ENCODE measurements at places on chromosomes 1 and 21.

GRCh38 chr1:26059906-26060305 lies 7.5 kb downstream of the TRIM63 start:
- no peak for DNase-seq

DNA sequence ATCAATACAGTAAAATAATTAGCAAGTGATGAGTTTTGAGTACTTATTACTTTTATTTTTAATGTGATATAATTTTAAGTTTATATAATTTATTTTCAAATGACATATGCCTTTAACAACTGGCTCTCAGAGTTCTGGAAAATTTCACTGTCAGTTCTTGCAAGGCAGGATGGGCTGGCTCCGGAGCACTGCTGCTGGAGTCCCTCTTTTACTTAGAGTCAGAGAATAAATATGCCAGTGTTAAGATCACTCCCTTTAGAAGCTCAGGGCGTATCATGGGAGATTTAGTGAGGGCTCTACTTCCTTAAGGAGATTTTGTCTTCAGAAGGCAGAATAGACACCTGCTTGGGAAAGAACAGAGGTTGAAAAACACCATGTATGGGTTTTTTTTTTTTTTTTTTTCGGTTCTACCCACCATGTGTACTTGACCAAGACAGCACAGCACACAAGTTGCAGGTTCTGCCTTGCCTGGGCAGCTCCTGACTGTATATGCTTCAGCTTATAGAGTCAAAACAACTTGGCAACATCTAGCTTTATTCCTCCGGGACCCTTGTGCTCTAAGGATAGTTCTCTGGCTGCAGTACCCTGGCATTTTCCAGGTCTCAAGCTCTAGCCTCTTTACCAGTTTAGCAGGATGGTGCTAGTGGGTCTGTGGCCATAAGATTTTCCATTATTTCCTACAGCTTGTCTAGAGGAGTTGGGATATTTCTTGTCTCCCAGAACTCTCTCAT lies 29.7 kb upstream of the FMOD start:
- no peak for DNase-seq

DNA sequence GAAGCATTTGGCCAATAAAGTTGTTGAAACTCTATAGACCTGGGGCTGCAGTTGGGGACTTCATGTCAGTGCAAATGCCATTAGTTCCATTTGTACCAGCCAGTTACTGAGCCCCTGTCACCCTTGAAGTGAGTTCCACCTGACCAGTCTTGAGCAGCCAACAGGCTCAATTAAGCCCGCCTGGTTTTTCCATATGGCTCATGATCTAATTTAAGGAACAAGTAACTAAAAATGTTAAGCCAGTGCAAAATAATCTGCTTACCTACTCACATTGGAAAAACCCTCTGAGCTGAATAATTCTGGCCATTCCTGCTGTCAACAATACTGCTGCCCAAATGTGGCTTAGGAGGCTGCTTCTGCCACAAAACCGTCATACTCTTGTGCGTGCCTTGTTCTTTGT lies 21.6 kb downstream of the NSUN4 start:
- no peak for DNase-seq

GRCh38 chr1:28537457-28538199 lies 15.3 kb upstream of the TRNAU1AP start:
- DNase-seq = no peak

GRCh38 chr1:106747791-106748190 lies 308.7 kb upstream of the PRMT6 start:
- no peak for DNase-seq

DNA sequence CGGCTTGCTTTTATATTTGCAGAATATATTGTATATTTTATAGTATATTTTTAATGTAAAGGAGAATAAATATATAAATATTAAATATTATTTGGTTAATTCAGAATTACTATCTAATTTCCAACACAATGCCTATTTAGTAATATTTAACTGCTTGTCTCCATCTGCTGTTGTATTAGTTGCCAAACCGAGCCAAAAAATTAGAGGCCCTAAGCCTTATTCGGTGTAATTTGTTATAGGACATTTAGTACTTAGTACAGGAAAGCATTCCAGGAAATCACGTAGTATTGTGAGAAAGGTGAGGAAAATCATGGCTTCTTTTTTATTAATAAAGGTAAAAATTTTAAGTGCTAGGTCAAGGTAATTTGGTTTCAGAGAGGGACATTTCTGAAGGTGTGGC lies 93.8 kb downstream of the DNM3 start:
- no peak for DNase-seq

DNA sequence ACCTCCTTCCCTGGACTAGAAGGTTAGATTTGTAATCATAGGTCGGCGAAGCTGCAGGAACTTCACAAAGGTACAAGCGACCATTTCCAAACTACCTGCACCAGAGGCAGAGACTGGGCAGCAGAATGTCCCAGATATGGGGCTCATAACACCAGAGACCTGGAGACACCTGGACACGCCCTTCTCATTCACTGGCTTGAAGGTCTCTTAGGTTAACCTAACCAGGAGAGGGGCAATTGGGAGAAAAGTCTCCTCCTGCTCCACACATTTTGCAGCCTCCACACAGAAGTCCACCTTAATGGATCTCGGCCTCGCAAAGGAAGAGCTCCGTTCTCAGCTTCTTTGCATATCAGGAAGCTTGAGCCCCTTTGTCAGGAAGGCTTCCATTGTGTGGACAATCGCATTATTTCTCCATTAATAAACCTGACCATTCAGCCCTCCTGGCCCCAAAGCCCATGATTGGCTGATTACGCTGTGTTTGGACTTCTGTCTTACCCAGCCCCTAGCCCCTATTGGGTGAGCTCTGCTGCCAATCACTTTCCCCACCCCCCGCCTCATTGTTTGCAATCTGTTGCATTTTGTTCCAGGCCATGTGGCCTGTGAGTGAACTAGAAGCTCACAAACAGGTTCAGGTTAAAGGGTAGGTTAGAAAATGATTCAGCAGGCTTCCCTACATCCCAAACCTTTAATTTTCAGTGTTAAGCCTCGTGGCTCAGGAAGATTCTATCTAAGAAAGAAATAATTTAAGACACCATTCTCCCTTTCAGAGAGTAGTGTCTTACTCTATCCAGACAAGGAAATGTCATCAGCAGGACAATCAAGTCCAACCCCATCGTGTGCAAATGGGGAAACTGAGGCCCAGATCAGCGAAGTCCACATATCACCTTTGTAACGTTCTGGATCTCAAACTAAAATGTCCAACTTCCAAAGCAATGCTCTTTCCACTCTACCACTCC lies 2.8 kb downstream of the MYCL start:
- no peak for DNase-seq

DNA sequence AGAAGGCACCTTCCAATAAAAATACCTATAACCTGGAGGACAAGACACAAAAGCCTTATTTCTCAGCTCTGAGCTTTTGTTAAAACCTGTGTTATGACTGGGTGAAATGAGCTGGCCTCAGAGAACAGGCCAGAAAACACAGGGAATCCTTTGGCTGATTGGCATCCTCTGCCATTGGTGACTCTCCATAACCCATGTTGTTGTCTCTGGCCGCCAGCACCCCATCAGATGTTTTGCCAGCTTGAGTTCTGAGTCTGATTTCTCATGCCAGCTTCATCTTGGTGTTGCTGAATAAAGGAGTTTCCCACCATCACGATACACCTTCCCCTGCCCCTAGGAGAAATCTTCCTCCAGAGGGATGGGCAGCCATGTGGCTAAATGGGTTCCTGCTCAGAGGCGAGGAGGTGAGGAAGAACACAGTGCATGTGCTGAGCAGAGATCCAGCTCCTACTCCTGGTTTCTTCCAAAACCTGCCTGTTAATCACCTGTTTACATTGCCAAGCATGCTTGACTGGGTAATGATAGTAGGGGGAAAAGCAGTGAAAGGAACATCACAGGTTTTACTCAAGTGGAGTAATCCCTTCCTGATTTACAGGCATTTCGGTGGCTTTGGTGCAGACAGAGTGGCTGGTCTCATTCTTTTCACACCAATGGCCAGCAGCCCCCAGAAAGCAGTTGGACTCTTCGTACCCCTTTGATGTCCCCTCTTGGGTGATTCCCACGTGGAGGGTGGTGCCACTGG lies 109.8 kb downstream of the ROR1 start:
- no peak for DNase-seq

DNA sequence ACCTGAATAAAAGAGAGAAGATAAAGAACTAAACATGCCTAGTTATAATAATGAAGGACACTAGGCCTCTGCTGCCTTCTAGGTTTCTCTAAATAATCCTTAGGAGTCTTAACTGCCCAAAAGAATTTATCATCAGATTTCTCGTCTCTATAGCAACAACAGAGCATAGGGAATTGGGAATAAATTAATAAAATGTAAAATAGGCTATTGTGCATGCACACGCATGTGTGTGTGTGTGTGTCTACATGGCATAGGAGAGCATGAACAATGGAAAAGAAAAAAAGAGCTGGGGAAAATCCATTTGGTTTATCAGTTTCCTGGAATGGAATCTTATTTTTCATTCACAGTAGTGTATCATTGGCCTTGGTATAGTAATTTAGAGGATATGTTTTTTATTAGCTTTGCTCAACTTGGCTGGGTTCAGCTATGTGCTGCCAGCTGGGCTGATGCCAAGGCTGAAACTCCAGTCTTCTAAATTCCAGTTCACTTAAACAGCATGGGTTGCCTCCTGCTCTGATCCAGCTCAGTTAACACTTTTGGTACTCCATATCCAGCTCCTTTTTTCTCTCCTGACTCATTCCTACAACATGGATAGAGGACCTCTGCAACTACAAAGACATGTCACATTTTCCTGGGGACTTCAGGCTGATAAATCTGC lies 80.6 kb upstream of the SLFNL1 start:
- DNase-seq = no peak

DNA sequence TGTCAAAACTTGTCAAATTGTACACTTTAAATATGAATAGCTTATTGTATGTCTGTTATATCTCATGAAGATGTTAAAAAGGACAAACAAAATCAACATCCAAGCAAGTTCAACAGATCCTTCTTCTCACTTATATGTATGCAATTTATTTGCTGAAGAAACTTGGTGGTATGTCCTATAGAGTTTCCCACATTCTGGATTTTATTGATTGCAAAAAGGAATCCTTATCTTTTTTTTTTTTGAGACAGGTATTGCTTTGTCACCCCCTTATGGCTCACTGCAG lies 5.6 kb upstream of the RABGAP1L start:
- DNase-seq = no peak

DNA sequence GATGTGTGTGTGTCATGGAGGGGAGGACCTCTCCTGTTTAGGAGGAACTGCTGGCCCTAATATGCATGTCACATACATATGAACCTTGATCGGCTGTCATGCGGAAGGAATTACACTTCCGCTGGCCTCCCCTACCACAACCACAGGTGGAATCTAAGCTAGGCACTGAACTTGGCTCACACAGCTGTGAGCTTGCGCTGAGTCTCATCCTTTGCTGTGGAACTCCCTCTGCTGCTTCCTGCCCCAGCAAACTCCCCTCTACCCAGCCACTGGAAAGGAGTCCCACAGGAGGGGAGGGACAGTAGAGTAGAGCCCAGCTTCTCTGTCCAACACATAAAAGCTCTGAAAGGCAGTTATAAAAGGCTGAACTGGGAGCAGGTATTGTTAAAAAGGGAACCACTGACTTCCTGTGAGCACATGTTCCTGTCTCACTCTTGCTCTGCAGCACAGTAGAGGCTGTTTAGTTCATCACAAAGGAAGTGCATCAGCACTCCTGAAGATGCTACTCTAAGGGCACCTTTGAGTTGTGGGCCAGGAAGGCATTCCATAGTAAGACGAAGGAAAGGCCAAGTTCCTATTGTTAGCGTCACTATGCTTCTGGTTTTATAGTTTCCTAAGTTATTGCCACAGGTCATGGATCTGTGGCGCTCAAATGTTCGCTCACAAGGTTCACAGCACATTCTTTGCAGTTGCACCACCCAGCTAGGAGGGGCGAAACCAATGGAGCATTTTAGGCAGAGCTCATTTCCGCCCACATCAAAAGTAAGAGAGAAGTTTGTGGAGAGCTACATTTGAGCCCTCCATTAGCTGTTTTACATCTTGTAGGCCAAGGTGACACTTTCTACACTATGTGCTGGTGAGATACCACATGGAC lies 17.7 kb upstream of the PTPRC start:
- DNase-seq = peak; percentile 31

- no peak for DNase-seq
Observed at GRCh38 chr1:227213426-227213825, 104.9 kb downstream of the CDC42BPA start.

GRCh38 chr1:212700223-212700891 lies 717 bp upstream of the BATF3 start:
- peak; percentile 69 for DNase-seq

DNA sequence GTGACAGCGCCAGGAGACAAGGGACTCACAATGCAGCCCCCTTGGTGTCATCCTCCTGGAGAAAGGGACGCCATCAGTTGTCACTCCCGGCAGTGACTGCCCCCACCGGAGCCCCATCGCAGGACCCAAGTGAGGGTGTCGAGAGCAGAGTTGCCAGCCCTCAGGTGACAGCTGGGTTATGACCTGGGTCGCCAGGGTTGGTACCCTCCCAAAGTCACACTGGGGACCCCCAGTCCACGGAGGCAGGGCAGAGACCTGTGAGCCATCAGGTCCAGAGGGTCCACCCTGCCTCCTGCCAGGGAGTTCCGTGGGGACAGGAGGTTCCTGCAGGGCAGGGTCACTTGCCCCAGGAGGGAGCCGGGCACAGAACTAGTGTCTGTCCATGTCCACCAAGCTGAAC lies 78.2 kb upstream of the IFFO2 start:
- DNase-seq = no peak

DNA sequence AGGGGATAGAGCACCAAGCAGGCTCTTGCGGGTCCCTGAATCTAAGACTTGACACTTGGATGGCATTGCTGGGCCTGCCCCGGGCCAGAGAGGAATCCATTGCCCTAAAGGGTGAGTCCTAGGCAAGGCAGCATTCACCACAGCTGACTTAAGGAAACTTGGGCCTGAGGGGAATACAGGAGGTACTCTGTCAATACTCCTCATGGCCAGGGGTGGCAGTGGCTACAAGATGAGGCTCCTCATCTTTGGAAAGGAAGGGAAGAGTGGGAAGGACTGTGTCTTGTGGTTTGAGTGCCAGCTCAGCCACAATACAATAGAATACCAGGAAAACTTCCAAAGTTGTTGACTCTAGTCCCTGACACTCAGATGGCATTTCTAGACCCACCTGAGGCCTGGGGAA lies 5.1 kb downstream of the KRTAP22-1 start:
- no peak for DNase-seq

DNA sequence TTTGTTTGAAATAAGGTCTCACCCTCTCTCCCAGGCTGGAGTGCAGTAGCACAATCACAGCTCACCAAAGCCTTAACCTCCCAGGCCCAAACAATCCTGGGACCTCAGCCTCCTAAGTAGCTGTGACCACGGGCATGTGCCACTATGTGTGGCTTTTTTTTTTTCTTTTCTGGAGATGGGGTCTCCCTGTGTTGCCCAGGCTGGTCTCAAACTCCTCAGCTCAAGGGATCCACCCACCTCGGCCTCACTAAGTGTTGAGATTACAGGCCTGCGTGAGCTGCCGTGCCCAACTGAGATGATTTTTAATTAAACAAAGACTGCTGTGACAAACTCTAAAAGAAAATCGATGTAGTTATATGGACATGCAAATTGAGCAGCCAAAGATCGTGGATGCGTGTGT lies 768.4 kb upstream of the ADGRL2 start:
- DNase-seq = no peak

GRCh38 chr1:54795356-54795665 lies 5.8 kb downstream of the TTC22 start:
- DNase-seq = no peak

Data from stimulated activated CD4-positive, alpha-beta T cell treated with anti-CD3 and anti-CD28 coated beads, TNF-alpha, amount 100 ng/mL, for 4 hours (primary cell).